ENCODE measurements at places on chromosomes 2 and 18.

DNA sequence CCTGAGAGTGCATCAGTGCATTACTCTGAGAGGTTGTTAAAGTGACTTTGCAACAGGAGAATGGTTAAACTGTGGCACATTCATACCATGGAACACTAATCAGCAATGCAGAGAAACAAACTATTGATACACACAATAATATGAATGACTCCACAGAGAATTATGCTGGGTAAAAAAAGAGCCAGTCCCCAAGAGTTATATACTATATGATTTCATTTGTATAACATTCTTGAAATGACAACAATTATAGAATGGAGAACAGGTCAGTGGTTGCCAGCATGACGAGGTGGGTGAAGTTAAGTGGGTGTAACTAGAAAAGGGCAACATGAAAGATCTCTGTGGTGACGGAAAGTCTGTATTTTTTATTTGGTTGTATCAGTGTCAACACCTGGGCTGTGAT is 3.0 kb upstream of the NT5C1B start:
- no peak for DNase-seq
- no peaks in the 10 kb centered on the region for H3K4me1 ChIP-seq
- H3K4me3 ChIP-seq, result no peak overlapping the region
- no peaks in the 10 kb centered on the region for H3K36me3 ChIP-seq
- H3K27me3 ChIP-seq, result no peaks in the 10 kb centered on the region
- no peak overlapping the region for H3K27ac ChIP-seq

DNA sequence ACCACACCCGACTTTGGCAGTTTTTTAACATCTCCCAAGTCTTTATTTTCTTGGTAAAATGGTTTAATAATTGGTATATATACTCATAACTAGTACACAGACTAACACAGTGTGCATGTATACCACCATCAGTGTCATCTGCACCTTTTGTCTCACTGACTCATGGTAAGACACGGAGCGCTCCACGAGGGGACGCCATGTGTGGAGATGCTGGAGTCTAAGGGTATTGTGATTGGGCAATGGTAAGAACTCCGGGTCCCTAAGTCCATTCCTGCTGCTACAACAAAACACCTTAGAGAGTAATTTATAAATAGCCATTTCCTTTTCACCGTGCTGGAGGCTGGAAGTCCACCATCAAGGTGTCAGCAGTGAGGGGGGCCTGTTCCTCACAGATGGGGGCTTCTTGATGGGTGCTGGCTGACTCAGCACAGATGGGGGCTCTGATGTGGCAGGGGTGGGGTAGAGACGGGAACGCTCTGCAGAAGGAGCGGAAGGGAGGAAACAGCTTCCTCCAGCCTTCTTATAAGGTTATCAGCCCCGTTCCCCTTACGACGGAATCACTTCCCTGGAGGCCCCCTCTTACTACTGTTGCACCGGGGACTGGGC is 42.0 kb upstream of the EDAR start:
- H3K27ac ChIP-seq, result peak overlapping the region; percentile 79
- no peaks in the 10 kb centered on the region for H3K36me3 ChIP-seq
- peak overlapping the region; percentile 59 for H3K4me3 ChIP-seq
- H3K4me1 ChIP-seq, result peaks cover 18% of the 10 kb centered on the region
- no peaks in the 10 kb centered on the region for H3K27me3 ChIP-seq
- no peak for DNase-seq

- no peak overlapping the region for H3K4me3 ChIP-seq
- H3K4me1 ChIP-seq, result peaks cover 24% of the 10 kb centered on the region
- no peak for DNase-seq
- H3K36me3 ChIP-seq, result peaks cover 50% of the 10 kb centered on the region
These were observed 57.9 kb downstream of the LPIN2 start for GRCh38 chr18:2954869-2955645.

DNA sequence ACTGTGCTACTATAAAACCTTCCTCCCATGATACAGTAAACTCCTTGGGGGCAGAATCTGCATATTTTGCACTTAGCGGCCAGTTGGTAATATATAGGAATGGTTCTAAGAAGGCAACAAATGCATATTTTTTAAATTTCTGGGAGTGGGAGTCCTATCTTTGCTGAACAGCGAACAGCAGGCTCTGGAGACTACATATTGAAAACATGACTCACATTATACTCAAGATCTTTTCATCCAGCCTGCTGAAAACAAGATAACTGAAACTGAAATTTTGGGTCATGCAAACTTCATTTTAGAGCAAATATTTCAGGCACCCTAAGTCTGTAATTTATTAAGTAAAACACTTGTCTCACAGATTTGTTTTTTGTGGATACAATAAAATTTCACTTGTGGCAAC is 122.2 kb downstream of the SATB2 start:
- no peak overlapping the region for H3K4me3 ChIP-seq
- no peaks in the 10 kb centered on the region for H3K27me3 ChIP-seq
- H3K36me3 ChIP-seq, result no peaks in the 10 kb centered on the region
- DNase-seq, result no peak
- H3K27ac ChIP-seq, result no peak overlapping the region

GRCh38 chr2:86068136-86068588 is 37.5 kb downstream of the POLR1A start:
- DNase-seq, result no peak
- H3K4me1 ChIP-seq, result peaks cover 17% of the 10 kb centered on the region
- no peak overlapping the region for H3K4me3 ChIP-seq
- peaks cover 64% of the 10 kb centered on the region for H3K36me3 ChIP-seq
- peak overlapping the region; percentile 18 for H3K27ac ChIP-seq

- no peak overlapping the region for H3K4me3 ChIP-seq
- H3K27me3 ChIP-seq, result no peaks in the 10 kb centered on the region
- no peak for DNase-seq
- H3K36me3 ChIP-seq, result no peaks in the 10 kb centered on the region
- no peaks in the 10 kb centered on the region for H3K4me1 ChIP-seq
These were observed 150.9 kb downstream of the ACTR3 start for GRCh38 chr2:114040826-114041225.

DNA sequence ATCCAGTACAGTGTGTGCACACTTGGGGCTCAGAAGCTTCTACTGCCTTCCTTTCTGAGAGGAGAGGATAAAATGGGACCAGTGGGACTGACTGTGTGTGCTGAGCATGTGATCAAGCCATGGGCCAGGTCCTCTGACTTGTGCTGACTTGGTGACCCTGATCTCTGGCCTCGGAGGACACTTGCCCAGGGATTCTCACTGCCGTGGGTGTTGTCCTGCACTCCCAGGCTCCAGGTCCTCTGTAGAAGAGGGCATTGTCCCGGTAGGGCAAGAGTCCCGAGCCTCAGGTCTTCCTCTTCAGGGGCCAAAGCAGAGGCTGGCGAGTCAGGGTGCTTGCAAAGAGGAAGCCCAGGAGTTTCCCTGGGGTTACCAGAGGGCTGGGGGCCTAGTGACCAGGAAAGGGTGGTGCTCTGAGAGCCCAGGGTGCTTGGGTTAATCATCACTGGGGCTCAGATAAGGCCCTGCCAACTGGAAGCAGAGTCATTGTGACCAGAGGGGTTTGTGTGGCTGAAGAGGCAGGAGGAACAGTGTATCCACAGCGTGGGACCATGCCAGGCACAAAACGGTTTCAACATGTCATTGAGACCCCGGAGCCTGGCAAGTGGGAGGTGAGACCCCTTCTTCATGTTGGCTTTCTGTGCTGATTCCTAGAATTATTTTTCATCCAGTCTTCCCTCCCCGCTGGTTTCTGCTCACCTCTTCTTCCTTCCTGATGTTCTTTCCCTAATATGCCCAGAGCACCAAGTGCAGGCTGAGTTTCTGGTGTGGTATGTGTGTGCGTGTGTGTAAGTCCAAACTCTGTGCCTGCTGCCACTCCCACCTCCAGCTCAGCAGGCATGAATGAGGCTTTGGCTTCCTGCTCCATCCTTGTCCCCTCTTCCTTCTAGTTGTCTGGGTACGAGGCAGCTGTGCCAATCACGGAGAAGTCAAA is at the start of gene GCKR:
TSS of gene GCKR (plus strand) at position 483 of the 931 bp plus-strand sequence. CDS start at position 549, 66 bp downstream.
- H3K4me3 ChIP-seq, result no peak within 1 kb of the TSS
- DNase-seq, result no peak
- H3K27me3 ChIP-seq, result peaks cover 29% of the 10 kb centered on the region
- peaks cover 20% of the 10 kb centered on the region for H3K4me1 ChIP-seq
- H3K36me3 ChIP-seq, result no peaks in the 10 kb centered on the region

DNA sequence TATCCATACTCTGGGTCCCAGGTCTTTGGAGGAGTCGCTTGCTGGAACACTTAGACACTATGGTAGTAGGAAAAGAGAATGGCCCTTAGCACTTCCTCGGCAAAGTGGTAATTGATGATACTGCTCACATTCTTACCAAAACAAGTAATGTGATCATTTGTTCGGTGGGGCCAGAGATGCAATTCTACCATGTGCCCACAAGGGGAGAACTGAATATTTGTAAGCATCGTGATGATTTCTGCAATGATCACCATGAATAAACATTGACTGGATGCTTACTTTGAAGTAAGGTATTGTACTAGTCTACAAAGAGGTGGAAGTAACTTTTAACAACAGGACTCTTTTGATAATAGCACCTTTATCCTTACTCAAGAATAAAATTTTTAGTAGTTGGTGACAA is 109.7 kb downstream of the CD8B2 start:
- no peaks in the 10 kb centered on the region for H3K27me3 ChIP-seq
- no peak overlapping the region for H3K27ac ChIP-seq
- H3K36me3 ChIP-seq, result no peaks in the 10 kb centered on the region
- H3K4me3 ChIP-seq, result no peak overlapping the region

- no peaks in the 10 kb centered on the region for H3K27me3 ChIP-seq
- no peak overlapping the region for H3K4me3 ChIP-seq
- no peaks in the 10 kb centered on the region for H3K36me3 ChIP-seq
These were observed 77.3 kb upstream of the UPP2 start for GRCh38 chr2:158024288-158024898.

GRCh38 chr2:120590841-120591240 is 144.8 kb upstream of the GLI2 start:
- peaks cover 20% of the 10 kb centered on the region for H3K27me3 ChIP-seq
- no peaks in the 10 kb centered on the region for H3K36me3 ChIP-seq
- no peak overlapping the region for H3K27ac ChIP-seq
- no peak for DNase-seq
- H3K4me1 ChIP-seq, result peaks cover 8% of the 10 kb centered on the region
- H3K4me3 ChIP-seq, result no peak overlapping the region

- H3K27ac ChIP-seq, result no peak overlapping the region
- no peaks in the 10 kb centered on the region for H3K27me3 ChIP-seq
- no peak overlapping the region for H3K4me3 ChIP-seq
- no peak for DNase-seq
- H3K36me3 ChIP-seq, result no peaks in the 10 kb centered on the region
These were observed 9.5 kb downstream of the DGKD start for GRCh38 chr2:233363744-233364235.

GRCh38 chr18:9550429-9550828 is 63.9 kb downstream of the PPP4R1 start:
- peaks cover 7% of the 10 kb centered on the region for H3K4me1 ChIP-seq
- H3K27me3 ChIP-seq, result no peaks in the 10 kb centered on the region
- H3K27ac ChIP-seq, result no peak overlapping the region
- DNase-seq, result no peak
- H3K36me3 ChIP-seq, result peaks cover 100% of the 10 kb centered on the region
- no peak overlapping the region for H3K4me3 ChIP-seq

GRCh38 chr18:8458546-8459215 is 150.6 kb upstream of the RAB12 start:
- H3K4me1 ChIP-seq, result no peaks in the 10 kb centered on the region
- no peak overlapping the region for H3K4me3 ChIP-seq

GRCh38 chr18:26051843-26052242 is 38.6 kb downstream of the SS18 start:
- H3K4me3 ChIP-seq, result no peak overlapping the region
- H3K4me1 ChIP-seq, result no peaks in the 10 kb centered on the region
- peaks cover 85% of the 10 kb centered on the region for H3K36me3 ChIP-seq
- H3K27me3 ChIP-seq, result no peaks in the 10 kb centered on the region

DNA sequence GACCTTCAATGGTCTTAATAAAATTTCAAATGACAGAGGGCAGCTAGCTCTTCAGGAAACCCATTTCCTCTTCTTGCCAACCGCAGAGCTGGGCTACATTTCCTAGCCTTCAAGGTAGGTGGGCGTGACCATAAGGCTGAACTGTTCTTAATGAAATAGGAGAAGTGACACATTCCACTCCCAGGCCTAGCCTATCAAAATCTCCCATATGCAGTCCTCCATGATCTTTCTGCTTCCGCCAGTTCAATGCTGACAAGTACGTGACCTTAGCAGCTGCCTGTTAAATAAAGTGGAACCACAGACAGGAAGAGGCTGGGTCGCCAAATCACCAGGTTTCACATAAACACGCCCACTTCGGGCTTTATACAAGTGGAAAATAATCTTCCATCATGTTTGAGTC is 13.2 kb downstream of the SERPINE2 start:
- H3K4me1 ChIP-seq, result no peaks in the 10 kb centered on the region
- H3K36me3 ChIP-seq, result no peaks in the 10 kb centered on the region
- no peak overlapping the region for H3K4me3 ChIP-seq
- H3K27me3 ChIP-seq, result peaks cover 4% of the 10 kb centered on the region
- H3K27ac ChIP-seq, result no peak overlapping the region

DNA sequence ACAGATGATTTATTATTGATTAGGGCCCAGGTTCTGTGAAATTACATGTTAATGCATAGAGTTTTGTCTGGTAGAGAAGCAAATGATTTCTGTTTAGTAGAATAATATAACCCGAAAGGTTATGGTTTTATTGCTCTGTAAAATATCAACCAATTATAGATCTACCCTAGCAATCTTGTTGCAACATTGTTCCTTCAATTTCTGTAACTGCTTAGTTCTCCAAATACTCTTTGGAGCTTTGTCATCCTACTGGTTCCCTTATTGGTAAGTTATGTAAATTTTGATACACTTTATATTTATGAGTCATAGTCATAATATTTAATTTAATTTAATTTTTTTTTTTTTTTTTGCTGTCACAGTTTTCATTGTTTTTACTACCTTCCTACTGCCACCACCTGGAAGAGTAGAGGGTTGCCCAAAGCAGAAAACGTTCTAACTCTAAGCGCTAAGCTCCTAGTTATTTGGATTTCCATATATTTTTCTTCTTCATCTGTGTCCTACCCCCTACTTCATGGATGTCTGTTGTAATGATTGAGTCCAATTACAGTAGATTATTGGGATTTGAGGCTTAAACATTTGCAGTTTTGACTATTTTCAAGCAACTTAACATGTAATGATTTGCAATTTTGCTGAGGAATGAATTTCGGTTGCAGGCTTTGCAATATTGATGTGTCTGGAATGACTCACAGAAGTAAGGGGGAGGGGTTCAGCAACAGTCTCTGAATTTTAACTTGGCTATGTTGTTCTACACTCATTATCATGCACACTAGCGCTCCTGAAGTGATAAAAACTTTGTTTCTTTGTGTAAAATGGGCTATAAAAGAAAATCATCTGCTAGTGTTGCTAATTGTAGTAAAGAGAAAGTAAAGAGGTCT is 51.1 kb downstream of the NABP1 start:
- no peaks in the 10 kb centered on the region for H3K27me3 ChIP-seq
- no peak overlapping the region for H3K27ac ChIP-seq
- no peak for DNase-seq
- H3K4me1 ChIP-seq, result no peaks in the 10 kb centered on the region
- no peak overlapping the region for H3K4me3 ChIP-seq

- H3K4me1 ChIP-seq, result peaks cover 61% of the 10 kb centered on the region
- peak; percentile 81 for DNase-seq
These were observed 35.5 kb upstream of the PTMA start for GRCh38 chr2:231672617-231673347.

DNA sequence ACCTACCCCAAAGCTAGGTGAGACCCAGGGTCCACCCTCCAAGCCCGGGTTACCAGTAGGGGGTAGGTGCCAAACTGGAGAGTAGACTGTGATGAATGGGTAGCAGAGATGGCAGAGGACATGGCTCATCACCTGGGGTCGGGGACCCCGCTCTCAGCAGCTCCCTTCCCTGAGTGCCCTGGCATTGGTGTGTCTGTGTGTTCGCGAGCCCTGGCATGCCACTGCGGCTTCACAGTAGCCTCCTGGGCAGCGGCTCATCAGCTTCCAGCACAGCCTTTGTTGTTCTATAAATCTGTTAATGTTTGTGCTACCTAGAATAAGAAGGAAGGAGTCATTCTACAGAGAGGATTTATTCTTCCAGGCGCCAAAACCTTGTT is 62.6 kb upstream of the ALPP start:
- peaks cover 27% of the 10 kb centered on the region for H3K4me1 ChIP-seq
- no peak for DNase-seq
- H3K4me3 ChIP-seq, result no peak overlapping the region
- no peaks in the 10 kb centered on the region for H3K27me3 ChIP-seq
- peak overlapping the region; percentile 81 for H3K27ac ChIP-seq
- H3K36me3 ChIP-seq, result no peaks in the 10 kb centered on the region

Data from lower lobe of right lung (tissue), 2 donors.